Esophagus muscularis mucosa (tissue), 4 donors: ENCODE measurements at places on chromosomes 7 and 10.
A peak's percentile ranks its signal among the peaks of the same experiment; 100 is the strongest.

DNA sequence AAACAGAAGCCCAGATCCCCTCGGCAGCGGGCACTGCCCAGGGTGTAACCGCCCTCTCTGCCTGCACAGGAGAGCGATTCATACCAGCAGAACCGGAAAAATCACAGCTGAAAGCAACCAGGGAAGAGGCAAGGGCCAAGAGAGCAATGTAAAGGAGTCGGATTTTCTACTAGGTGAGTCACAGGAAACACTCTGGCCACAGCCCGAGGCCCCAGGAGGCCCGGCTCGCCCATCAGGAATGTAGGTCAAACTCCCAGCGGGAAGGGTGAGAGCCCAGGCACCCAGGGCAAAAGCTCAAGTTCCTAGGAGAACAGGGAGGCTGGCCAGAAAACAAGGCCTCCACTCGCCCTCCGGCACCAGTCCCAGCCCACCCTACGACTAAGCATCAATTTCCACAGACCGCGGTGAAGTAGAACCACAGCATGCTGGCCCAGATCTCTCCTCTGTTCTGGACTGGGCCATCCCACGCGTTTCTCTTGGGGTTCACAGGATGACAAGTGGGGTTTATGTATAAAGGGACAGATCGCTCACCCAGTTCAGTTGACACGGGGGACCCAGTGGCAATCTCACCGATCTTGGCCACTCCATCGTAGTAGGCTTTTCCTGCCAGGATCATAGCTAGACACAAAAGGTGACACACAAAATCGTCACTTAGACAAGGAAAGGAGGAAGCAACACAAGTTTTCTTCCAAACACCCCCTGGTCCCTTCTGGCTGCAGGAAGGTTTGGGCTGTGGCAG, 46.2 kb downstream of the BAIAP2L1 start:
- no peak for DNase-seq

GRCh38 chr7:34886856-34887255, 150.4 kb downstream of the DPY19L1 start:
- no peak for DNase-seq

- DNase-seq = peak; percentile 94
These were observed 9.4 kb upstream of the GET4 start for GRCh38 chr7:867001-867405.

DNA sequence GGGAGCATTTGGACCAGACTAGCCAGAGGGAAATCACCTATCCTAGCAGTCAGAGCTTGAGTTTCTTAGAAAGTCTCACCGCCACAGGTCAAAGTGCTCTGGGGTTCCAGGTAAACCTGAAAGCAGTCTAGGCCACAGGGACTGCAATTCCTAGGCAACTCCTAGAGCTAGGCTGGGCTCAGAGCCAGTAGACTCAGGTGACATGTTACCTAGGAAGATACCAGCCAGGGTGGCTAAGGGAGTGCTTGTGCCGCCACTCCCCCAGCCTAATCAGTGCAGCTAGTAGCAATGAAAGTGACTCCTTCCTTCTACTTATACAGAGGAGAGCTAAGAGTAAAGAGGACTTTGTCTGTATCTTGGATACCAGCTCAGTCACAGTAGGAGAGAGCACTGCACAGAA, 348.7 kb upstream of the HPS1 start:
- no peak for DNase-seq

DNA sequence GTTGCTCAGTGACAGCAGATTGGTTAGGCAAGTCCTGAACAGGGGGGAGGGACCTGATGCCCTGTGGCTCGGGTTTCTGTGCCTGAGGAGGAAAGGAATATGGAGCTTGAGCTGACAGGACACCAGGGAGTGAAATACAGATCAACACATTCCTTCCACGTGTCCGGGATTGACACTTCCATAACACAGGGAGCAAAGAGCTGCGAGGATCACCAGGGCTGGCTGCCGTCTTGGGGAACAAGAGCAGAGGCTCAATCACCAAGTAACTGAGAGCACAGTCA, 36.7 kb upstream of the EFCAB10 start:
- no peak for DNase-seq

DNA sequence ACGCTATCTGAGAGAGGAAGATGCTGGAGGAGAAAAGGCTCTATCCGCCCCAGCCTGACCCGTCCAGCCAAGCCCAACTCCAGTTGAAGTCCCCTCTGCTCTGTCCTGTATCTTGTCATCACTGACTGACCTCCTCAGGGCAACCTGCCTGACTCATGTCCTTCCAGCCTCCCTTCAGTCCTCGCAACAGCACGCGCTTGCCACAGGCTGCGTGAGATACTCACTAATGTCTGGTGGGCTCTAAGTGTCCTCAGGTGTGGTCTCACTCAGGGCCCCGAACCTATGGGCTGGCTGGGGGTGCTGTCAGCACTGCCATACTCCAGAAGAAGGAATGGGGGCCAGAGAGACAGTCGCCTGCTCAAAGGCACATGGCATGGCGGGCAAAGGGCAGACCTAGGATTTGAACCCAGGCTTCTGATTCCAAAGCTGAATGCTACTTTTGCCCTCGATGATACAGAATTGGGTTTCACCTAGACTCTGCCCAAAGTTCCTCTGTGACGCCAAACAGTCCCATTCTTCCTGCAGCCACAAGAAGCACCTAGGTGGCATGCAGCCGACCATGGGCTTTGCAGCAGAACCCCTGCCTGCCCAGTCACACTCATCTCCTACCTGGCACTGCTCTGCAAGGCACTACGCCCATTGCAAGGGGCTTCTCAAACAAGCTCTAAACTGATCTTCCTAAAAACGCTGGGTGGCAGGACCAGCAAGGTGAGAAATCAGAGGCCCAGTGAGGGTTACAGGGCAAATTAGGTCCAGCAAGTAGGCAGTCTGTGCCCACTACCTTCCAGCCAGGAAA, 8.5 kb downstream of the FAM53B start:
- DNase-seq = peak; percentile 60

DNA sequence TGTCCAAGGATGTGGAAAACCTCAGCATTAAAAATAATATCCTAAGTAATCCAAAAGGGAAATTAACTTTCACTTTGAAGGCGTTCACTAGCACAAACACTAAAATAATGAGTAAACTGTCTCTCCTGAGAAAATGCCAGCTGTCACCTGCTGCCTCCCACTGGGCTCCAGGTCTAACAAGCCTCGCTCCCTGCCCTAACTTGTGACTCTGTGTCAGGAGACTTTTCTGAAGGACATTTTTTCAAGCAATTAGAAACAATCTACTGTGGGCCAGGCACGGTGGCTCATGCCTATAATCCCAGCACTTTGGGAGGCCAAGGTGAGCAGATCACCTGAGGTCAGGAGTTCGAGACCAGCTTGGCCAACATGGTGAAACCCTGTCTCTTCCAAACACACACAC, 72.8 kb upstream of the GLCCI1 start:
- no peak for DNase-seq

- DNase-seq = no peak
These were observed 288.9 kb downstream of the KCNMA1 start for GRCh38 chr10:77348751-77349150.

GRCh38 chr10:11317936-11318670, 293.3 kb downstream of the USP6NL start:
- DNase-seq = no peak

DNA sequence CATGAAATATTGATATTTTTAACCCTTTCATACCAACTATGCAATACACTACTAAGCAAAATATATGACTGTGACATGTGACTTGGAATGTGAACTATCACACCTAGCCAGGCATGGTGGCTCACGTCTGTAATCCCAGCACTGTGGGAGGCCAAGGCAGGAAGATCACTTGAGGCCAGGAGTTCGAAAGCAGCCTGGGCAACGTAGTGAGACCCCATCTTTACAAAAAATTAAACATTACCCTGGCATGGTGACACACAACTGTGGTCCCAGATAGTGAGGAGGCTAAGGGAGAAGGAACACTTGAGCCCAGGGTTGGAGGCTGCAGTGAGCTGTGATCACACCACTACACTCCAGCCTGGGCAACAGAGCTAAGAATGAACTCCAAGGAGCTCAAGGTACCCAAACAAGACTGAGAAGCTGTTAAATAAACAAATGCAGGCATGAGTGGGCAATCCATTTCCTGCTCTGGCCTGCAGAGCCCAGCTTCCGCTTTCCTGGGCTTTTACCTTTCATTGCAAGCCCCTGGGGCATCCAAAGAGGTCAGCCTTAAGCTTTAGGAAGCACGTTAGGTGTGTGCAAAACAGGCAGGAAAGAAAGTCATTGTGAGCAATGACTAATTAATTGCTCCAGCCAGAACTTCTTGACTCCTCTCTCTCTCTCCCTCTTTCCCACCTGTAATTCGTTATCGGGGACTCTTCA, 162.1 kb upstream of the FOXK1 start:
- no peak for DNase-seq

DNA sequence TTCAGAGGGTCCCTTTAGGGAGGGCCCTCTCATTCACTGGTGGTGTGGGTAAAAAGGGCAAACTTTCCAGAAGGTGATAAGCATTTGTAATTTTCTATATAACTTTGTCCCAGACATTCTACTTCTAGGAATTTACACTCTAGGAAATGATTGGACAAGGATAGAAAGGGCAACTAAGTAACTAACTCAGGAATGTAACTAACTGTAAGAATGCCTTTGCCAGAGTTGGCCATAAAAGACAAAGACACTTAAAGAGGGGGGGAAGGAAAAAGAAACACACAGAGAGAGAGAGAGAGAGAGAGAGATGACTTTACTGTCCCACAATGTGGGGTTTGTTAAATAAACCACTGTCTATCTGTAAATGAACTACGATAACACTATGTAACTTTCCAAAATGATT, 38.5 kb upstream of the ITPRID1 start:
- no peak for DNase-seq

- peak; percentile 60 for DNase-seq
These were observed 305.0 kb upstream of the ZNF32 start for GRCh38 chr10:43953672-43954071.

GRCh38 chr10:58280477-58280876, 11.5 kb downstream of the CISD1 start:
- DNase-seq = no peak

GRCh38 chr10:104328646-104328895, 9.7 kb downstream of the ITPRIP start:
- DNase-seq = no peak

DNA sequence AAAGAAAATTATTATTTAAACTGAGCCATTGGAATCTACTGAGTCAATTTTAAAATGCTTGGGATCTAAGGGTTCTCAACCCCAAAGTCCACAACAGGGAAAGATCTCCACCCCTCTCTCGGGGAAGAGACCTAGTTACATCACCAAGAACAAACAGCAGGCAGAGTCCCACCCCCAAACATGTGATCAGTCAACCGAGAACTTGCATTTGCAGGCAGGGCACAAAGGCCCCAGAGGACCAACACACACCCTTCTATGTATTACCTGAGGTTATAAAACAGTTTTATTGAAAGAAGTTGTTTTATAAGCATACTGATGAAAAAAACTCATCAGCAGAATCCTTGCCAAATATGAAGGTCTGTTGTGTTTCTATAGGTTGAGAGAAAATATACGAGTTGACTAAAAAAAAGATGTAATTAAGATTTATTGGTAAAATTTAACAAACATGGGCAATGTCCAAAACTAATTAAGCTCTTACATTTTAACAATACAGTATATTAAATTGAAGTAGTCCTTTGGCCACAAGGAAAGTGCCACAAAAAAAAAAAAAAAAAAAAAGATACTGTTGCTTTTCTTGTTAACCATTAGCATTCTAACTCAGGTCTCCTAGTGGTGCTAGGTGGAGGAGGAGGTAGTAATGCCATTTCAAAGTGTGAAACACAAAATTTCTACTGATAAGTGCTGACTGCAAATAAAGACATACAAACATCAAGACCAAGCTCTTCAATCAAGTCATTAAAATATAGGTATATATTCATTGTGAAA, 975 bp upstream of the USP54 start:
- no peak for DNase-seq
